ENCODE measurements at places on chromosomes 2 and 18.

DNA sequence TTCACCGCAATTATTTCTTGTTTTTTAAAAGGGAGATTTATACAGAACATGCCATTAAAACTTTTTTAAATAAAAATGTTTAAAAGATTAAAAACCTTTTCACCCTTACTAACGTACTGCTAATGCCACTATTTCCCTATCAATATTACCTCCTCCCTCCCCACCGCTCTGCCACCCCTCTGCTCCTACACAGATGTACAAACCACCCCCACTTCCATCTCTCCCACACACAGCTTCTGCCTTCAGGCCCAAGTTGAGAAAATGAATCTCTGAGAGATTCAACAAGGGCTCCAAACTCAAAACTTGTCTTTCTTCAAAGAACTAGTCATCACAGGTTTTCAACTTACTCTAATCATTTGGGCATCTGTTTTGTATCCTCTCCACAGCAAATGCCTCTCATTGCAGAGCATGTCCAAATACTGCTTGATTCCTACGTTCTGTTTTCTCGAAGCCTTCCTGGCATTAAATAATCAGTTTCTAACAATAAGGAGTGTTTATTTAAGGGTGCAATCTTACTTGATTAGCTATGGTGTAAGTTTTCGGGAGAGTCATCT is 32.1 kb downstream of the FARSB start:
- DNase-seq: no peak

- DNase-seq: no peak
Measured at GRCh38 chr2:147531269-147531668, 313.6 kb upstream of the ACVR2A start.

DNA sequence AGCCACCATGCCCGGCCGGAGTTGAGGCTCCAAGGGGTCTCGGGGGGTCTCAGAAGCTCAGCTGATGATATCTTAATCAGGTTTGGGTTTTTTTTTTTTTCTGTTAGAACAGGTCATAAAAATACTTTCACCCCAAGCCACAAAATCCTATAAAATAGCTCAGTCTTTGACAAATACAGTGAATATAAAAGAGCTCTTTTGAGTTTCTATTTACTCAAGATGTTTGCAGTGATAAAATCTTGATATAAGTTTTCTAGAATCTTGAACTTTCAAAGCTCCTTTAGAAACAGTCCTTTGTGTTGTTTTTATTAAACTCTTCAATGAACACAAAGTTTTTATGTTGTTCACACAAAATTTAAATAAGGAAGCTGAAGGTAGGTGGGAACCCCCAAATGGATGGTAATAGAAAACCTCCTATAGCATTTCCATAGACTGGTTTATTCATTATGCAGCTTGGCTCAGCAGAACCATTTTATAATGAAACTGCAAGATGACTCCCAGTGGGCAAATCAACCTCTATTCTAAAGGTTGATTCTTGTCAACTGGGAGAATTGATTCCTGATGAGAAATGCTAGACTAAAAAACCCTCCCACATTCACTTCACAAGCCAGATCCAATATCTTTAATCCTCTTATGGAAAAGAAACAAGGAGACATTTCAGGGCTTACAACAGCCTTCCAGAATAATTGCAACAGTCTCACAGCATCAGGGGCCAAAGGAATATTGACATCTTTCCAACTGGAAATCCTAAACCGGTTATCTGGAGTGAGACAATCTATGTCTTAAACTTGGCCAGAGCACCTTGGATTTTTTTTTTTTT is 13.6 kb upstream of the NARS1 start:
- no peak for DNase-seq

- no peak for DNase-seq
Measured at GRCh38 chr2:30253873-30254684, 22.7 kb downstream of the LBH start.

- DNase-seq: no peak
Measured at GRCh38 chr2:105118960-105119359, 81.1 kb downstream of the MRPS9 start.

GRCh38 chr18:44988821-44989587 is 308.3 kb downstream of the SETBP1 start:
- DNase-seq: no peak

GRCh38 chr2:194819367-194819766 is 837.7 kb upstream of the SLC39A10 start:
- DNase-seq: no peak
